ENCODE measurements at places on chromosomes 6 and 20.

GRCh38 chr20:36266189-36266588 is 29.9 kb downstream of the AAR2 start:
- DNase-seq = no peak

GRCh38 chr6:22349528-22349927 is 52.7 kb upstream of the PRL start:
- no peak for DNase-seq

- DNase-seq = no peak
Measured at GRCh38 chr20:24681634-24682495, 212.4 kb downstream of the SYNDIG1 start.

DNA sequence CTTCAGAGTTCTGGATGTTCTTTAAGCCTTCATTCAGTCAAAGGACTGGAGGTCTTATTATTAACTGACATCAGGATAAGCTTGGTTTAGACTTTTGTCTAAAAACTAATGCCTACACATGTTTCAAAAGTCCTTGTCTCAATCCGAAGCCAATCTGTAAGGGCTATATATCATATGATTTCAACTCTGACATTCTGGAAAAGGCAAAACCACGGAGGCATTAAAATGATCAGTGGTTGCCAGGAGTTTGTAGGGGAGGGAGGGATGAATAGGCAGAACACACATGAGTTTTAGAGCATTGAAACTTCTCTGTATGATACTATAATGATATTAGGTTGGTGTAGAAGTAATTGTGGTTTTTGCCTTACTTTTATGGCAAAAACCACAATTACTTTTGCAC is 1285.8 kb upstream of the CITED2 start:
- DNase-seq = no peak

GRCh38 chr6:107353773-107354382 is 105.5 kb downstream of the PDSS2 start:
- no peak for DNase-seq

DNA sequence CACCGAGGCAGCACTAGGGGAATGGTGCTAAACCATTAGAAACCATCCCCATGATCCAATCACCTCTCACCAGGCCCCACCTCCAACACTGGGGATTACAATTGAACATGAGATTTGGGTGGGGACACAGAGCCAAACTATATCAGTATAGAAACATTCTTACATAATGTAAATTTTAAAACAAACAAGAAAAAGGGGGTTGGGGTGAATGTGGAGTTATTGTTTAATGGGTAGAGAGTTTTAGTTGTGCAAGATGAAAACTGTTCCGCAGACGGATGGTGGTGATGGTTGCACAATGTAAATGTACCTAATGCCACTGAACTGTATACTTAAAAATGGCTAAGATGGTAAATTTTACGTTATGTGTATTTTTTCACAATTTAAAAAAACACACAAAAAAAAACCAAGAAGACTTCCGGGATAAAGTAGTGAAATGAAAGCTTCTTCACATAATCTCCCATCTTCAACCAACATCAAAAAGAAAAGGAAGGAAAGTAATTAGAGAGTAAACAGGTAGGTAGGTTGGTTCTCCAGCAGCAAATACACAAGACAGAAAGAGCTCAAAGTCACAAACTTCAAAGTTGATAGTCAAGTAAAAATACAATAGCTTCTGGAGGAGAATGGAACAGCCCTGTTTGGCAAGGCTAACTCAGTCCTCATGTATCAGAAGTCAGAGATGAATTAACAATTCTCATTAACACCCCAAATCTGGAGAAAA is 16.3 kb downstream of the RARS2 start:
- no peak for DNase-seq

DNA sequence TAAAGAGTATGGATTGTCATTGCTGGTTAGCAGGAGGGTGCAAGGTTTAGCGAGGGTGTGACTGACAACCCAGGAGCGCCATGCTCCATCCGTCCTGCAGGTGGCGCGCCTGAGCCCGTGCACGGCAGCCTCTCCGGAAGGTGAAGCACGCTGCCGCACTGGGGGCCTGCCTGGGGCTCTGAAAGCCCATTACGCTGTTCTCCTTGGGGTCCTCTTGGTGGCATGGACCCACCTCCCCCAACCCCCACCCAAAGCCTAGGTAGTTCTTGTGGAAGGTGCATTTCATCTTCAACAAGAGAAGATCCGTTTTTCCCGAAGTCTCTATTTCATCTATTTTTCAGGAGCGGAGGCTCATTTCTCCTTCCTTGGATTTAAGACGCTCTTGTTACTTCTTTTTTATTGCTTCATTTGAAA is 197.4 kb upstream of the KCNG1 start:
- DNase-seq = peak; percentile 20

GRCh38 chr6:158170656-158171081 is 2.5 kb downstream of the GTF2H5 start:
- DNase-seq = peak; percentile 92

GRCh38 chr20:46317685-46318177 is 9.4 kb upstream of the CDH22 start:
- DNase-seq = no peak

DNA sequence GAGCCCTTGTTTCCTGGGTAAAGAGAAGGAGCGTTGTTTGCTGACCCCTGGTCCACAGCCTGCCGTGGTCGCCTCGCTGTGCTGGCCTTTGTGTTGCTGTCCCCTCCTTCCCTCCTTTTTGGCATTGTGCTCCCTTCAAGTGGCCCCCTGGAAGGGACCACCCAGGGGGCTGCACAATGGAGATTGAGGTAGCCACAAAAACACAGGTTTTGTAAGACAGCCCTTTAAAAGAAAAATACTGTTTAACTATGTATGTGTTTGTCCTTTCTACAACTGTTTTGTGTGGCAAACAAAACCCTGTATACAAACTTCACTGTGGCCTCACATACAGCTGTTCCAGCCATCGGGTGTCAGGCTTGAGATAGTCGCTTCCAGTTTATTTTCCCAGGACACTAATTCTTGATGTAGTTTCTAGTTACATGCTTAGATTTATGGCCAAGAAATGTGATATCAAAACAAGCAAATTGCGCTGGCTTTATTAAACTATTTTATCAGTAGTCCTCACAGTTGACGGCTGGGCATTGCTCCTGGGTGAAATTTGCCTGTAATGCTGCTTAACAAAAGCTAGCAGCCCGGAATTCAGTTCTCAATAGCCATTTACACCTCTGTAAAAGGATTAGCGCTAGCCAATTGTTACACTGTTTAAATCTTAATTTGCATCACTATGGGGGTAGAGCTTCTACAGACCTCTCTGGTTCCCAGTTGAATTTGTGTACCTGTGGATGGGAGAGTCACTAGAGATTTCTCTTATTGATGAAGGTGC is 64.1 kb downstream of the KIZ start:
- DNase-seq = no peak

All from cardiac fibroblast (primary cell).